RWPE2 (cell line): ENCODE measurements at places on chromosomes 5 and 9.

DNA sequence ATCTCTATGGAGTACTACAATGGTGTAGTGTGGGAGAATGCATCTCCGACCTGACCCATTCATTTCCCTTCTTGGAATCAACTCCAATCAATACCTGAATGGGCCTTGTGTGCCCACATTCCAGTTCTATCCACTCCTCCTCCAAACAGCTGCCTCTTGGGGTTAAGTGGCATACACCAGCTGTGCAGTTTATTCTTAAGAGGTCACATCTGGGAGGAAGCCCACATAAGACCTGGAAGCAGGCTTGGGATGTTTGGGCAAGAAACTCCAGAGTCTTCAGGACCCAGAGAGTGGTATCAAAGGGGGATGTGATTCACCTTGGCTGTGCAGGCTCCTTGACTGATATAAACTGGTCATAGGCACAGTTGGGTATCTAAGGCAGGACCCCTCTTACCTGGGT is 46.0 kb downstream of the ACTBL2 start:
- no peaks in the 10 kb centered on the region for H3K36me3 ChIP-seq
- H3K4me3 ChIP-seq, result no peak overlapping the region
- peaks cover 21% of the 10 kb centered on the region for H3K4me1 ChIP-seq
- peak overlapping the region; percentile 78 for H3K27ac ChIP-seq
- no peak for DNase-seq
- no peaks in the 10 kb centered on the region for H3K27me3 ChIP-seq

GRCh38 chr9:133148199-133149129 is 15.2 kb downstream of the GBGT1 start:
- H3K36me3 ChIP-seq, result no peaks in the 10 kb centered on the region
- DNase-seq, result peak; percentile 57
- peaks cover 5% of the 10 kb centered on the region for H3K4me1 ChIP-seq
- H3K27me3 ChIP-seq, result no peaks in the 10 kb centered on the region
- peak overlapping the region; percentile 81 for H3K4me3 ChIP-seq
- H3K27ac ChIP-seq, result peak overlapping the region; percentile 74

DNA sequence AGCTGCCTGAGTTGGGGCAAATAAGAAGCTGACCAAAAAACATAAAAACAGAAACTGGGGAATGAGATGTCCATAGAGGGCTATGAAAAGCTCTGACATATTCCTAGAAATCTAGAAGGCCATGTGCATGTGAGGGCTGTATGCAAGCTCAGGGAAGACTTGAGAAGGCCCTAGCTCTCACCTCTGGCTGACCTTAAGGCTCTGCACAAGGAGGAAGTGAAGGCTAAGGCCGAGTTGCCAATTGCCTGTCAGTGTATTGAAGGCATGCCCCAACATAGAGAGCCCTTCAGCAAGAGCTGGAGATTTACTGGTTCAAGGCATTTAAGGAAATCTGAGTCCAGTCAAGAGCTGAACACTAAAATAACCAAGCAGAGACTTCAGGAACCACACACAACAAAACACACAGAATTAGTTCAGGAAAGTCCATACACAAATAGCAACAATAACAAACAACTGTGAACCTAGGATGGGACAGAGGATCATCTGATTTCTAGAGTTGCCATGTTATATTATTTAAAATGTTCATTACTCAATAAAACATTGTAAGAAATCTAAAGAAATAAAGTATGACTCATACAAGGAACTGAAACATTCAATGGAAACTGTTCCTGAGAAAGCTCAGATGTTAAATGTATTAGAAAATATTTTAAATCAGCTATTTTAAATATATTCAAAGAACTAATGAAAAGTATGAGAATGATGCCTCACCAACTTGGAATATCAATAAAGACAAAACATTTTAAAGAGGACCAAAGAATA is 161.8 kb downstream of the AUH start:
- no peak for DNase-seq
- no peak overlapping the region for H3K27ac ChIP-seq
- H3K36me3 ChIP-seq, result no peaks in the 10 kb centered on the region
- no peak overlapping the region for H3K4me3 ChIP-seq
- H3K27me3 ChIP-seq, result no peaks in the 10 kb centered on the region

- H3K27ac ChIP-seq, result no peak overlapping the region
- H3K4me3 ChIP-seq, result no peak overlapping the region
- DNase-seq, result no peak
- peaks cover 55% of the 10 kb centered on the region for H3K36me3 ChIP-seq
- H3K27me3 ChIP-seq, result no peaks in the 10 kb centered on the region
- H3K4me1 ChIP-seq, result no peaks in the 10 kb centered on the region
Measured at GRCh38 chr5:14286574-14287421, 143.7 kb downstream of the TRIO start.

- no peaks in the 10 kb centered on the region for H3K36me3 ChIP-seq
- H3K4me1 ChIP-seq, result no peaks in the 10 kb centered on the region
- no peak overlapping the region for H3K27ac ChIP-seq
- no peak for DNase-seq
Measured at GRCh38 chr9:28909526-28909925, 1336.2 kb upstream of the C9orf72 start.

- DNase-seq, result no peak
- H3K36me3 ChIP-seq, result no peaks in the 10 kb centered on the region
- no peaks in the 10 kb centered on the region for H3K4me1 ChIP-seq
- no peaks in the 10 kb centered on the region for H3K27me3 ChIP-seq
- no peak overlapping the region for H3K27ac ChIP-seq
- no peak overlapping the region for H3K4me3 ChIP-seq
Measured at GRCh38 chr9:3783156-3783555, 257.4 kb upstream of the RFX3 start.

DNA sequence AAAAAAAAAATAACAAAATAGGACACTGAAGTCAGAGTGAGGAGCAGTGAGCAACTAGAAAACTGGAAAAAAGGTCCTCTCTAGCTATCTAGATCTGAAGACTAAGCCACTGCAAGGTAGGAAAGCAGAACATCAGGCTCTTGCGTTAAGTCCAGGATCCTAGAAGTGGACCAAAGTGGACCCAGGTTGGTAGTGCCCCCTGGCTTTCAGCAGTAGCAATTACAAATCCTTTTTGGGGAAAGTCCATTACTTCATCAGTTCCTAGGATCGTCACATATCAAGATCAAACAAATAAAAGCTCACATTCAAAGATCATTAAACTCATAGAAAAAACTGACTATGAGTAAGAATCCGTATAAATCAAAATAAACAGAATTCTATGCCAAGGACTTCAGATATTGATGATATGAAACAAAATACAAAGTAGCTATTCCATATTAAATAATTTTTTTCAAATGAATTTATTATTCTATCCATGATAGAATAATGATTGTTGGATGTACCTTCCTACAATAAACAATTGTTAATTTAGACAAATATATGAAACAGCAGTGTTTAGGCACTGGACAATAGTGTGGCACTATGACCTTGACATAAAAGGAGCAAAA is 6.5 kb upstream of the RICTOR start:
- no peak overlapping the region for H3K4me3 ChIP-seq
- no peaks in the 10 kb centered on the region for H3K27me3 ChIP-seq
- H3K4me1 ChIP-seq, result peaks cover 25% of the 10 kb centered on the region
- no peak for DNase-seq
- peak overlapping the region; percentile 36 for H3K27ac ChIP-seq

DNA sequence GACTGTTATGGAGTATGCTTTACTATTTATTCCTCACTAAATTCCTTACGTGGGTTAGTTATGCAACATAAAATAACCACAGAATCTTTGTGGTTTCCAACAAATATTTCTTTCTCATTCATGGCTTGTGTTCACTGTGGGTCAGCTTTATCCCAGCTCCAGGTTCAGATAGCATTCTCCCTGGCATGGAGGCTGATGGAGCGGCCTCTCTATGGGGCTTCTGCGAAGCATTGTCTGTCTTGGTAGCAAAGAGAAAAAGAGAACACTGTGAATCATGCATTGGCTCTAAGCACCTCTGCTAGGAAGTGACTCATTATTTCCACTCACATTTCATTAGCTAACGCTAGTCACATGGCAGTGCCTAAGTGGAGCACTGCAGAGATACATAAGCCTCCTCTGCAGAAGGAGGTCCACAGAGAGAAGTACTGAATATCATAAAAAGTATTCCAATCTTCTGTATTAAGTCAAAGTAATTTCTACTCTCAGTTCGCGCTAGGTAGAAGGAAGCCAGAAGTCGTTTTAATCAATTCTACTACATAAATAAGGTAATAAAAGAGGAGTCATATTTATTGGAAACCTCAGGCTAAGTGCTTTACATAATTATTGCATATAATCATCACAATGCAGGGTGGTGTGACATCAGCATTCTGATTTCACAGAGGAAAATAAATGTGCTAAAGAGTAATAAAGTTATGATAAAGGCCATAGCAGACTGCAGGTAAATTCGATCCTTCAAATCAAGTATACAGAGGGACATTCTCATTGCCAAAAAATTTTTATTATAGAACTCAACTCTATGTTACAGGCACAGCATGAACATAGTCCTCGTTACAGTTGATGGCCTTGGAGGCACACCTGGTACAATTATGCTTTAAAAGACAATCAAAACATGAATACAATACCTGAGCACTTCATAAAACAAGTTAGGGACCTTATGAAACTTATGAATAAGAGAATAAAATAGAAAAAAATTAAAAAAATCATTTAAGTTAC is 531.1 kb downstream of the CETN3 start:
- H3K27me3 ChIP-seq, result no peaks in the 10 kb centered on the region
- no peak overlapping the region for H3K4me3 ChIP-seq
- no peaks in the 10 kb centered on the region for H3K36me3 ChIP-seq
- no peak overlapping the region for H3K27ac ChIP-seq

- H3K27ac ChIP-seq, result no peak overlapping the region
- H3K4me1 ChIP-seq, result peaks cover 11% of the 10 kb centered on the region
- no peak for DNase-seq
- no peaks in the 10 kb centered on the region for H3K27me3 ChIP-seq
Measured at GRCh38 chr5:131767891-131768290, 28.9 kb downstream of the FNIP1 start.

DNA sequence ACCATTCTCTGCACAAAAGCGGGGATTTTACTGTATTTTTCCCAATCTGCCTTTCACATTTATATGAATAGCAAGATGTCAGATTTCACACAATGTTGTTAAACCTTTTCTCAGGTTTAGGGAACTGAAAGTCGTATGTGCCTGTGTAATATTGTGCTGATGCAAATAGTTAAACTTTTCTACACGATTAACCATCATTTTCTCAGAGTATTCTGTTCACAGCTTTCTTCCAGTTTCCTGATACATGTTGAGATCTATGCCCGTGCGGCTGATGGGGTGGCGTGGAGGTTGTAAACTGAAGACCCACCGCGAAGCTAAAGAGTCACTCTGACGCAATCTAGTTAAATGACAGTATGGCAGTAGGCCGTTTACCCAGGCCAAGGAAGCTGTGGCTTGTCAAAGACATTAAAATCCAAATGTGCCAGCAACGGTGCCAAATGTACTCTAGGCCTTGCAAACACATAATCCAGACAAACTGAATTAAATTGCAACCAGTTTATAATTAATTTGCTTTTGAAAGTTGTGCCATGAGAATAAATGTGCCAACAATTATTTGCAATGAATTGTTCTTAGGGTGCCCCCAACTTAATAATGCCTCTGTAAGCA is 145.7 kb downstream of the EBF1 start:
- no peaks in the 10 kb centered on the region for H3K4me1 ChIP-seq
- no peak overlapping the region for H3K4me3 ChIP-seq
- H3K36me3 ChIP-seq, result no peaks in the 10 kb centered on the region
- DNase-seq, result no peak
- no peak overlapping the region for H3K27ac ChIP-seq
- H3K27me3 ChIP-seq, result no peaks in the 10 kb centered on the region
